ENCODE measurements at places on chromosomes 16 and 17.

DNA sequence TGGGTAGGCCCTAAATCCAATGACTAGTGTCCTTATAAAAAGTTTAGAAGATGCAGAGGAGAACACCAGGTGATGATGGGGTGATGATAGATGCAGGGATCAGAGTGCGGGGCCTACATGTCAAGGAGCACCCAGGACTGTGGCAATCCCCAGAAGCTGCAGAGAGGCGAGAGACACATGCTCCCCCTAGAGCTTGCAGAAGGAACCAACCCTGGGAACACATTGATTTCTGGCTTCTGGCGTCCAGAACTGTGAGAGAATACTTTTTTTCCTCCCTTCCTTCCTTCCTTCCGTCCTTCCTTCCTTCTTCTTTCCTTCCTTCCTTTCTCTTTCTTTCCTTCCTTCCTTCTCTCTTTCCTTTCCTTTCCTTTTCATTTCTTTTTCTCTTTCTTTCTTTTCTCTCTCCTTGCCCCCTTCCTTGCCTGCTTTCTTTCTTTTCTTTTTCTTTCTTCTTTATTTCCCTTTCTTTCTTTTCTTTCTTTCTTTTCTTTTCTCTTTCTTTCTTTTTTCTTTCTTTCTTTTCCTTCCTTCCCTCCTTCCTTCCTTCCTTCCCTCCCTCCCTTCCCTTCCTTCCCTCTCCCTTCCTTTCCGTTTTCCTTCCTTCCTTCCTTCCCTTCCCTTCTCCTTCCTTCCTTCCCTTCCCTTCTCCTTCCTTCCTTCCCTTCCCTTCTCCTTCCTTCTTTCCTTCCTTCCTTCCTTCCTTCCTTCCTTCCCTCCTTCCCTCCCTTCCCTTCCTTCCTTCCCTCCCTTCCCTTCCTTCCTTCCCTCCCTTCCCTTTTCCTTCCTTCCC, 134.3 kb downstream of the HAPSTR1 start:
- DNase-seq, result no peak

GRCh38 chr17:31537565-31538011, 146.1 kb downstream of the RAB11FIP4 start:
- peak; percentile 72 for DNase-seq

DNA sequence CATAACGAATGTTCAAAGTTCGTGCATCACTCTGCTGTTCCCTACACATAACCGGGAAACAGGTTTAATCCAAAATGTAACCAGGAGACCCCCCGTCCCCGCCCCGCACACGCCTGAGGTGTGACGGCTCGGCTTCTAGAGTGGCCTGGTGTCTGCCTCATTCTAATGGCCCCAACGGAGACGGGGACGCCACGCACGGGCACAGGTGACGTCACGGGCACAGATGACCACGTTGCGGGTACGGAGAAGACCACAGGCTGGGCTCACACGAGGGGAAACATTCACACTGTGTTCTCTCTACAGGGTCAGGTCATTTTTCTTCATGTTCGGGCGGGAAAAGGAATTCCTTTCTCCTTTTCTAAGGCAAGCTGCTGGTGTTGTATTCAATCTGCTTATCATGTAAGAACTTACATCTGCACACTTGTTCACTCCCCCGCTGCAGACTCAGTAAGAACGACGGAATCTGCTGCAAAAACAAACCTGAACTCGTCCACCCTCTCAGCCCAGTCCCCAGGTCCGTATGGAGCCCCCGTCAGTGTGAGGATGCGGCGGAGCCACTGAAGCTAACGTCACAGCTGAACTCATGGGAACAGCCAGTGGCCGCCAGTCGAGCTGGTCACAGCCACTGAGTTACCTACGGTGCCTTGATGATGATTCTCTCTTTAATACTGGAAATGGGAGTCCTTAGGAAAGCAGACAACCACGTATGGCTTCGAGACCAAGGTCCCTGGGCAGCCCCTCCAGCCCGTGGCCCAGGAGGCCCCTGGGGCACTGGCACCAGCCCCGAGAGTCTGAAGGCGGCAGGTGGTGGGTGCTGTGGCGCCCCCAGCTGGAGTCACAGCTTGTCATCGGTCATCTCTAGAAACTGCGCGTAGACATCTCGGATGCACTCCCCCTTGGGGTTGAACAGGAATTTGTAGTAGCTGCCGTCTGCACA, 32.9 kb downstream of the WDR45B start:
- DNase-seq, result no peak

- DNase-seq, result no peak
These were observed 1.4 kb upstream of the CEP295NL start for GRCh38 chr17:78904371-78904770.

DNA sequence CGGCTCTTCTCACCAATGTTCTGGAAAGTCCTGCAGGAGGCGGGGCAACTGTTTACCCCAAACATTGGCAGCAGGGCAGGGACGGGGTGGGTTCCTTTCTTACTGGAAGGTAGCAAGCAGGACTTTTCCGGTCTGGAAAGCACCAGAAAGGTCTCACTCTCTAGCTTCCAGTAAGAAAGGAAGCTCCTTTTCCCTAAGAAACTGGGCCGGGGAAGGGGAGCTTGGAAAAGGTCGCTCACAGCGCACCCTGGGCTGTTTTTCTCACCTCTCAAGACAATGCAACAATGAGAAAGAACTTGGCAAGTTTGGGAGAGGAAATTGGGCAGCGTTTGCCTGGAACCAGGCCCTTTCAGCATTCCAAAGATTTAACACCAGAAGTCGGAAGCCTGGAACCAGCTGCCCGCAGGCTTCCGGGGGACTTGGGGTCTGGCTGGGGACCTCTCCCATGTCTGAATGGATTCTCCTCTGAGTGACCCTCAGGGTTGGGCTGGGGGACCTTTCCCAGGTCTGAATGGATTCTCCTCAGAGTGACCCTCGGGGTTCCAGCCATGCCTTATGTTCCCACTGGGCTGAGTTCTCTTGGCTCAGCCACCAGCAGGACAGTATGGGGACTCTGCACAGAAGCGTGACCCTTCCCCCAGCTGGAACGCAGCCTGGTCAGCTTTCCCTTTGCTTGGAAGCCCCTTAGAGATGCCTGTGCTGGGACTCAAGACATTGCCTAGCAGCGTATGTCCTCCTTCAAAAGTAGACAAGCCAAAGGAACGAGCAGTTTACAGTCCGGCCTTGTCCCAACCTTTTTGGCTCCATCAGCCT, 166.5 kb upstream of the PLCG2 start:
- DNase-seq, result peak; percentile 71

- DNase-seq, result no peak
These were observed 29.6 kb upstream of the ASGR2 start for GRCh38 chr17:7144213-7144612.

DNA sequence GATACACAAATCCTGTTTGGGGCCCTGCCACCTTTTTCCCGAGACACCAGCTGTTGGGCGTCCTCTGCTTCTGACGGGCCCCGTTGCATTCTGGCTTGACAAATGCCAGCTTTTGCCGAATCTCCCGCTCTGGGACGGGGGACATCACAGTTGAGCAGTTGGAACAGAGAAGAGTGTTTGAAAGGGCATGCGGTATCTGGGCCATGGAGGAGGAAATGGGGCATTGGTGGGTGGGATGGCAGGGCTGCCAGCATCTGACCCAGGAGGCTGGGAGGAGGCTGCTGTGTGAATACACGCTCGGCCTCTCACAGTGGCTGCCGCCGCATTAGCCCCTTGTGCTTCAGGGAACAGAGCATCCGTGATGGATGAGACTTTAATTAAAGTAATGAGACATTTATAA, 184.3 kb upstream of the TNRC6C start:
- no peak for DNase-seq

DNA sequence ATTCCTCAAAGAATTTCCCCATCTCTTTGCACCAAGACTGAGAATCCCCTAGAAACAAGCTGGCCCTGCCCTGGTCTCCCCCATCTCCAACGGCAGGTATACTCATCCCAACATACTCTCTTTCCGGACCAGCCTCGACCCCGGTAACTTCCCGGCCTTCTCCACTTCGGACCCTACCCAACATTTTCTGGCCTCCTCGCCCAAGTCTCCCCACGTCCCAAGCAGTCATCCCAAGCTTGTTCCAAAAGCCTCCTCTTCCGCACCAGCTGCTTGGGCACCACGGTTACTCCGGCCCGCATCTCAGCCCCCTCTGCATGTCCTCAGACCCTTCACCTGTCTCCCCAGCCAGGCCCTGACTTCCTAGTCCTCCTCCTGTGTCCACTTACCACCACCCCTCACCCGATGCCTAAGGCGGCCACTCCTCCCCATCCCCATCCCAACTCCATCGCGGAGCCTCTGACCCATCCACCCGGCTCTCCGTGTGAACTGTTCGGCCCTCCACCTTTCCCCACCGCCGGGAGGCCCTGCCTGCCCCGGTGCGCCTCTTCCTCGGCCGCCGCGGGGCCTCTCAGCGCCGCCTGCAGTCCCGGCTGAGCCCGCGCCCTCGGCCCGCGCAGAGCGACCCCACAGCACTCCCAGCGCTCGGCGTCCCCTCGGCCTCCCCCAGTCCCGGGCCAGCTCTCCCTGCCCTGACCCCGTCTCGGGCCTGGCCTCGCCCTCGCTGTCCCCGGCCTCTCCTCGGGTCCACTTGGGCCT, 994 bp downstream of the PITPNA start:
- no peak for DNase-seq

DNA sequence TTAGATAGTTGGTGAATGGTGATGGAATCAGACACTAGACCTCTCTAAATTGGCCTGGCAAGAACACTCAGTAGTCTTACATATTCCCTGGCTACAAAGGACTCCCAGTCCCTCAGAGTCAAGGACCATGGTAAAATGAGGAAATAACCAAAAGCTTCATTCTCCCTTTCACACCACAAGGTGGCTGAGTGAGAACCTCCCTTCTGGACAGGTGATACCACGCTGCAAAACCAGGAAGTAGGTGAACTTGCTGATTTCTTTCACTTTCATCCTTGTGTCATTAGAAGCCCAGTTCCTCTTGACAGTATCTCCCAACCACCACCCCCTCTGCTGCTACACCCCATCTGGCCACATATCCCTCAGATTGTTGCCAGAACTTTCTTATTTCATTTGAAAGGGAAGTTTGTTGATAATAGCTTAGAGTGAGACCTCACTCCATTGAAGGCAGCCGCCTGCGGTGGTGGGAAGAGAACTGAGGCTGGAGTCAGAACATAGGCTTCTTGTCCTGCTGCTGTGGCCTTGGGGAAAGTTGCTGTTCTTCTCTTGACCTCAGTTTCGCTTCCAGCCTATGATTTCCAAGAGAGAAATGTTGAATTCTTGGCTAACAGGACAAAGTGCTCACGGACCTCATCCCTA, 290.6 kb upstream of the CCL2 start:
- no peak for DNase-seq

DNA sequence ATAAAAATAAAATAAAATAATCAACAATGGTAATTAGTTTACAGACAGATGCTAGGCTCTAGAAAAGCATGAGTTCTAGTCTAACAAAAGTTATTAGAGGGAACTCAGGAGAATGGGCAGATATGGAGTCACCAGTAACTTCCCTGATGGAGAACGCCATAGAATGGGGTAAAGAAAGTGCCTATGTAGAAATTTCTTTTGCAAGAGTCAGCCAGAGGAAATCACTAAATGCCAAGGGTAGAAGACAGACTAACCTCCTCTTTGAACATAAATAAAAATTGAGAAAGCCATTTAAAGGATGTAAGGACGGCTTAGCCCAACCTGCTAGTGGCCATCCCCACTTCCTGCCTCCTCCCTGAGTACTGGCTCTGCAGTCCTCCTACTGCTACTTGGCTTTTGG, 141.6 kb downstream of the VPS53 start:
- no peak for DNase-seq

DNA sequence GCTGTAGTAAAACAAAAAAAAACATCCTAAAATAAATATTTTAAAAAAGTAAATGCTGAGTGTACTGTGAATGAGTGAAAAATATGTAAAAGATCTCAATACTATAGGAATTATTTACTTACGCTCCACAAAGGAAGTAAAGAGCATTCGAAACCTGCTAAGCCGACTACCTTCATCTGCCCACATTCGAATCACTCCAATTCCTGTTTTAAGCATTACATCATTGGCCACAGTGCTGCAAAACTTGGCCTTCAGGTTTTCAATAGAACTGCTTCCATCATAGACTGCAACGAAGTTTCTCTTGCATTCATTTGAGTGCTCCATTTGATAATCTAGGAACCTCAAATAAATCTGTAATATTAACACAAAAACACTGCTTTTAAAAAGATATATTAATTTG, 34.4 kb downstream of the NETO2 start:
- DNase-seq, result no peak
